ENCODE measurements at places on chromosomes 12 and 14. TPM values are rescaled to one million over a fixed set of nuclear protein-coding genes. Genes with fewer than 3 reads are reported as not detected.

- no peak for DNase-seq
Observed at GRCh38 chr14:52189325-52189724, 78.2 kb upstream of the PTGDR start.

The UNC79 gene
- polyA plus RNA-seq = 0.82 TPM

- DNase-seq = no peak
Observed at GRCh38 chr12:104640956-104641355, 184.2 kb downstream of the CHST11 start.

The PUS1 gene
- 10.5 TPM for polyA plus RNA-seq

DNA sequence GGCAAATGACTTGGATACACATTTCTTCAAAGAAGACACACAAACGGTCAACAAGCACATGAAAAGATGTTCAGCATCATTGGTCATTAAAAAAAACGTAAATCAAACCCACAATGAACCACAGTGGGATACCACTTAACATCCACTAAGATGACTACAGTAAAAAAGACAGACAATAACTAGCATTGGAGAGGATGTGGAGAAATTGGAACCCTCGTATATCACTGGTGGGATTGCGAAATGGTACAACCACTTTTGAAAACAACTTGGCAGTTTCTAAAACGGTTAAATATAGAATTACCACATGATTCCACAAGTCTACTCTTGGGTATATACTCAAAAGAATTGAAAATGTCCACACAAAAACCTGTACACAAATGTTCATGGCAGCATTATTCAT, 25.2 kb upstream of the PPFIBP1 start:
- DNase-seq = no peak

The LIN52 gene
- 19.8 TPM for polyA plus RNA-seq

DNA sequence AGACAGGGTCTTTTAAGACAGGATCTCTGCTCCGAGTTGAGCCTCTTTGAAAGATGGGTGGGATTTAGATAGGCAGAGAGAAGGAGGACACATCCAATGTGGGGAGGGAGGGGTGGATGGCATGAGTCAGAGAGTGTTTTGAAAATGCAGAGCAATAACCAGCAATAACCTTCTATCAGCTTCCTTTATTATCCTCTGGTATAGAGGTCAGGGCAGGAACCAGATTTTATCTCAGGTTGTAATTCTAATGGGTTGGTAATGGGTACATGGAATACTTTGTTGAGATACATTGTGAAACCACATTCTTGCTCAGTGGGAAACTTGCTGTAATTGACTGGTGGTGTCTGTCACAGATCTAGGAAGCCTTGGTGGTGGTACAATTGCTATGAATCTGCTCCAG, 37.6 kb upstream of the CCDC63 start:
- no peak for DNase-seq

DNA sequence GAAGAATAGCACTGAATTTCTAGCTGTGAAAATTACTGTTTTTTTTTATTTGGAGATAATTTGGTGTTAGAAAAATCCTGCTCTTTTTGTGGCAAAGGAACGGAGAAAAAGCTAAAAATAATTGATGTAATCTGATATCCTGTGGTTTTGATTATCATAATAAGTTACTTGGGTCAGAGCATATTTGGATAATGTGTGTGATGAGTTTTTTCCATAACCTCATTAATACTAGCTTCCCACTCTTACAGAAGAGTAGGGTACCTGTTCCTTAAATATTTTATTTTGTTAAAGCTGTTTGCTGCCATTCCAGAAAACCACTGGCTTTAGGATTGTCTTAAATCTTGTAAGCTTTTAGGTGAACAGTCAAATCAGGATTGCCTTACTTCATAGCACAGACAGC, 4.7 kb downstream of the PSMC6 start:
- no peak for DNase-seq

The PROX2 gene
- 0.39 TPM for polyA plus RNA-seq

DNA sequence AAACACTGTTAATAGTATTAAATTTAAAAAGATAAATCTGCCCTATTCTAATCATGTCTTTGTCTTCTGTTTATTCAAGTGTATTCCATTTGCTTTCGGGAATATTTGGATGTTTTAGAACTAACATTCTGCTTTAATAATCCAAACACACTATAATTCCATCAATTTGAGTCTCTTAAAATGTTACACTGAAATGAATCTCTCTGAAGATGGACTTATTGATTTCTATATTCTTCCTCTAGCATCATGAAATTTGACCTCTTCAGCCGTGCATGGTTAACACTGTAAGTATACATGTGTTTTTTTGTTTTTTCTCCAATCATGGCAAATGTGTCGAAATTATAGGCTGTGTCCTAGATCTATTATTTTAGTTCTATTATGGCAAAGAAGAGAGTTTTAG, 339.2 kb downstream of the ACSS3 start:
- DNase-seq = no peak

DNA sequence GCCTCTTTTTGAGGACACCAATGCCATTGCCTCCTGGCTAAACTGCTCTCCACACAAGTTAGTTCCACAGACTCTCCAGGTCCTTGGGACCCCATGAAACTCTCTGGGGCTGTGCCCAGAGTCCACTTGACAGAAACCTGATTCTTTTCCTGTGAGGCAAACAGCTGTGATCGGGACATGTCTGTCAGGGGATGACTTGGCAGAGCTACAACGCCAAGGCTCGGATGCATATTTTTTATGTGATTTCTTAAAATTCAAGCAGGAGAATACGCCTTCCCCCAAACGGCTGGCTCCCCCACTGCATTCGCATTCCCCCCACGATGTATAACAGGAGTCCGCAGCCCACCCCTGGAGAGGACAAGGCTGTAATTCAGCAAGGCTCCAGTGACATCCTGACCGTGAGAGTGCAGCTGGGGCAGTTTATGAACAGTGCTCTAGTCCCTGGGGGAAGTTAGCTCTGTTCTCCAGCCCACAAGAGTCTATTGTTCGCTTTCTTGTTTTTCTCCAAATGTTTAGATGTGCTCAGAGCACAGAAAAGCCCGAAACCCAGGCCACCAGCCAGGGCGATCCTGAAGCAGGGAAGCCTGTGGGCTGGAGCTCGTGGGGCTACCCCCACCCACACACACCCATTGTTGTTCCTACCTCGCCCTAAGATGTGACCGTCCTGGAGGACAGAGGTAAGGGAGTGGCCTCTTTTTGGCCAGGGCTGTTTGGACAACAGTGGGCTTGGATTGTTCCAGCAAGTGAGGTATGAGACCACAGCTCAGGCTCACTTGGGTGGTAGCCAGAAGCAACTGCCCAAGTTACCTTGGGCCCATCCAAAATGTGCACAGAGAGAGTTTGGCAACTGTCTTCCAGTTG, 159.5 kb downstream of the ZFP36L1 start:
- no peak for DNase-seq

All from right renal cortex interstitium (tissue), 3 donors.